ENCODE measurements at places on chromosomes 4 and X. TPM values are rescaled to one million over a fixed set of nuclear protein-coding genes. Genes with fewer than 3 reads are reported as not detected.
A peak's percentile ranks its signal among the peaks of the same experiment; 100 is the strongest.

GRCh38 chr4:140673729-140674128, 82.5 kb downstream of the TBC1D9 start:
- no peaks in the 10 kb centered on the region for H3K36me3 ChIP-seq
- H3K27ac ChIP-seq = no peak overlapping the region
- H3K27me3 ChIP-seq = peaks cover 20% of the 10 kb centered on the region

DNA sequence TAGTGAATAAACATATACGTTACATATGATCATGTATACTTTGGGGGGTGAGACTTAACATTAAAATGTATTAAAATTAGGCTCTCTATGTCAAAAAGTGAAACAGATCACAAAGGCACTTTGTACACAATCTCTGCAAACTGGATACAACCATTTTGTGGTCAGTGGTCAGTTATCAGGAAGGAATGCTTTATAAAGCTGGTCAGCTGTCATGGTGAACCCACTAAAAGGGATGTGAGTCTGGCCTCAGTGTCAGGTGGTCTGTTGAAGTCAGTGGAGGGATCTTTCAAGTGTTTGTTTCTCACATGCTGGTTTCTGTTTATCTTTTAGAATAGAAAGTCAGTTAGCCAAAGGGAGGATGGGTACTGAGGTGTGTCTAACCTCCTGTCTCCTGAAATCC, 875.5 kb upstream of the INTU start:
- H3K36me3 ChIP-seq = no peaks in the 10 kb centered on the region
- H3K27ac ChIP-seq = no peak overlapping the region
- H3K4me3 ChIP-seq = no peak overlapping the region
- no peak for DNase-seq
- H3K4me1 ChIP-seq = no peaks in the 10 kb centered on the region

Gene FAM114A1
- 0.34 TPM for total RNA-seq

DNA sequence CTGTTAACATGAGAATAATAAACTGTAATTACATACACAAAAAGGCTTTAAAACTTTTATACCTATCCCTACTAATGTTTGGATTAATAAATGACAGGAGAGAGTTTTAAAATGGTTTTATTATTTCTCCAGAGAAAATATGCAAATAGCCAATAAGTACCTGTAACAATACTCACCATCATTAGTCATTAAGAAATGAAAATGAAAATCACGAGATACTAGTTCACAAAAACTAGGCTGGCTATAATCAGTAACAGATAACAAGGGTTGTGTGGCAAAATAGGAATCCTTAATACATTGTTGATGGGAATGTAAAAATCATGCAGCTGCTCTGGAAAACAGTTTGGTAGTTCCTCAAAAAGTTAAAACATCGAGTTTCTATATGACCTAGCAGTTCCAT, 25.2 kb upstream of the AP1AR start:
- no peak for DNase-seq
- H3K27ac ChIP-seq = no peak overlapping the region
- no peaks in the 10 kb centered on the region for H3K36me3 ChIP-seq
- no peak overlapping the region for H3K4me3 ChIP-seq

Gene SYN1
- total RNA-seq = 0.37 TPM

DNA sequence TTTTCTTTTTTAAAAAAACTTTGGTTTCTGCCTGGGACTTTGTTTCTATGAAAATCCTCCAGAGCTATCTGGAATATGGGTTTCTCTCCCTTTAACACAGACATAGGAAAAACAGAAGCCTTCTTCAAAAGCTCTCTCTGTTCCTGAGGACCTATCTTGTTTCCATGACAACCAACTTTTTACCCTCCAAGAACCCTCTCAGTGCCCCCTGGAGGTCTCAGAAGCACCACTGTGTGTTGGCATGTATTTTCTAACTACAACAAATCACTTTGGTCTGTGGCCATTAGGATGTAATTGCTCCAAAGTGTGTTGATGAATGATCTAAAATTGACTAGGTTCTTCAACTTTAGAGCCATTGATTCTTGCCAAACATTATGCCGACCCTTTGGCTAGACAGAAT, 1331.6 kb downstream of the ADGRL3 start:
- no peaks in the 10 kb centered on the region for H3K4me1 ChIP-seq
- DNase-seq = no peak
- no peaks in the 10 kb centered on the region for H3K36me3 ChIP-seq
- no peak overlapping the region for H3K27ac ChIP-seq
- H3K27me3 ChIP-seq = no peaks in the 10 kb centered on the region

Gene CYBB
- 4.3 TPM for total RNA-seq

DNA sequence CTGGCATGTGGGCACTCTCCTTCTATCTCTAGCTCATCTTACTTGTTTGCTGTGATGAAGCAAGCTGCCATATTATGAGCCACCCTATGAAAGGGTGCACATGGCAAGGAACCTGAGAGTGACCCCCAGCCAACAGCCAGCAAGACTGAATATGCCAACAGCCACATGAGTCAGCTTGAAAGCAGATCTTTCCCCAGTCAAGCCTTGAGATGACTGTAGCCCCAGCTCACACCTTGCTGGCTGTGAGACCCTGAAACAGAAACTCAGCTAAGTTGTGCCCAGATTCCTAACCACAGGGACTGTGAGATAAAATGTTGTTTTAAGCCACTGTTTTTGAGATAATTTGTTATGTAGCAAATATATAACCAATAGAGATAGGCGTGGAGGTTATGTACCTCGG, 36.2 kb downstream of the KDM5C start:
- peaks cover 2% of the 10 kb centered on the region for H3K36me3 ChIP-seq
- H3K27ac ChIP-seq = no peak overlapping the region
- no peak overlapping the region for H3K4me3 ChIP-seq

- no peak overlapping the region for H3K4me3 ChIP-seq
- H3K4me1 ChIP-seq = peaks cover 2% of the 10 kb centered on the region
- H3K27ac ChIP-seq = no peak overlapping the region
- peaks cover 2% of the 10 kb centered on the region for H3K27me3 ChIP-seq
Observed at GRCh38 chr4:15458616-15459015, 11.1 kb upstream of the CC2D2A start.

- peaks cover 90% of the 10 kb centered on the region for H3K27me3 ChIP-seq
- H3K4me1 ChIP-seq = peaks cover 16% of the 10 kb centered on the region
- no peak overlapping the region for H3K27ac ChIP-seq
- DNase-seq = no peak
Observed at GRCh38 chr4:54228546-54228945, 547 bp upstream of the PDGFRA start.

DNA sequence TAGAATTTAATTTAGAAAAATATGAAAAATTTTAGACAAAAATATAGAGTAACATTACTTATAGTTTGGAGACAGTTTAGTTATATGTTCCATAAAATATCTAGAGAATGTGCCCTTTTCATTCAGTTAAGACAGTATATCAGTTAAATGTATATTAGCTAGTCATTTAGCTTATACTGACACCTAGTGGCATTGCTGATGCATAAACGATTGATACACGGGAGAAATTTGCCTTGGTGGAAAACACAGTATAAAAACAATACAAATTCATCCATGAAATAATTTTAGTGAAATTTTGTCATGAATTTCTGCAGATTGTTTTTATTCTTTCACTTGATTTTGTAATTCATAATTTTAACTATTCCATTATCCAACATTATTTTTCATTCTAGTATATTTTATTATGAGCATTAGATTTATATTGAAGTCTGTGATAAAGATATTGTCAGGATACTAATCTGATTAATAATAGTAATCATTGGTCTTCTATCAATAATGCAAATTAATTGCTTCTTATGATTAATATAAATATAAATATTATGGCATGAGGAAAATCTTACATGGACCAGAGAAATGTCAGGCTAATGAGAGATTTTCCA, 219.0 kb downstream of the TLL1 start:
- H3K27me3 ChIP-seq = peaks cover 2% of the 10 kb centered on the region
- no peak overlapping the region for H3K27ac ChIP-seq

GRCh38 chr4:3308691-3309090, 15.9 kb downstream of the RGS12 start:
- peak; percentile 20 for DNase-seq
- H3K36me3 ChIP-seq = no peaks in the 10 kb centered on the region
- H3K27me3 ChIP-seq = peaks cover 29% of the 10 kb centered on the region

All from activated naive CD8-positive, alpha-beta T cell treated with anti-CD3 and anti-CD28 coated beads, Interleukin-2, amount 10 ng/mL, durations not matched to agents 7 days and 5 days (primary cell).